ENCODE measurements at places on chromosomes 2 and 18.
A peak's percentile ranks its signal among the peaks of the same experiment; 100 is the strongest.

GRCh38 chr2:36074008-36074407, 281.6 kb upstream of the CRIM1 start:
- DNase-seq, result no peak

GRCh38 chr2:158665536-158666302, 129.4 kb upstream of the DAPL1 start:
- peak; percentile 49 for DNase-seq

DNA sequence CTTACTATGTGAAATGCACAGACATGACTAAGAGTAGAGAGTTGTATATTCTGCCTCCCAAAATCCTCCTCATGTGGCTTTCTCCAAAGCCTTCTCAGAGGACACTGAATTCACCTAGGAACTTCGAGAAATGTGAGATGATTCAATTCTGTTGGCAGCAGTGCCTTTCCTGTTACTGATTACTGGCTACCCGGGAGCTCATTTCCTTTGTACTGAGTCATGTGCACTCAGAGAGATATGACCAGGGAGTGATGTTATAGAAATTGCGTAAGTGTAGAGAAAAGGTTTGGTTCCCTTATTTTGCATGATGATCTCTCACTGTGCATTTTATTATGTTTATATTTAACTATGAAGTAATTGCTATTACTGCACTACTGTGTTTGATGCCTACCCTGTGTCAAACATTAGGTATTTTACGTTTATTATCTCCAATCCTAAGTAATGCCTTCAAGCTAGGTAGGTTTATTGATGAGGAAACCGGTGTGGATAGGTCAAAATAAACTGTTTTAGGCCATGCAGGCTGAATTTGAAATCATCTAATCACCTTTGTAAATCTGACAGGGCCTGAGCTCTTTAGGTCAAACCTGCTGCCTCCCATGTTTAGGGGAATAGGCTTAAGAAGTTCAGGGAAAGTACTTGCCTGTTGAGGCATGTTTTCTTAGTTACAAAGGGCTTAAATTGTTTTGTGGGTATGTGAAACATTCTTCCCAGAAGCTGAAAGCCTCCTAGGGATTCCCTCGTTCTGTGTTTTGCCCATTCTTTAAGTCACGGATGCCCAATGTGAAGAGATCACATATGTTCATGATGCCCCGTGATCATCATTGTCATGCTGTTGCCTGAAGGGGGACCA, 86.8 kb downstream of the FMNL2 start:
- DNase-seq, result peak; percentile 99

GRCh38 chr2:229044581-229044980, 226.5 kb downstream of the PID1 start:
- peak; percentile 25 for DNase-seq

DNA sequence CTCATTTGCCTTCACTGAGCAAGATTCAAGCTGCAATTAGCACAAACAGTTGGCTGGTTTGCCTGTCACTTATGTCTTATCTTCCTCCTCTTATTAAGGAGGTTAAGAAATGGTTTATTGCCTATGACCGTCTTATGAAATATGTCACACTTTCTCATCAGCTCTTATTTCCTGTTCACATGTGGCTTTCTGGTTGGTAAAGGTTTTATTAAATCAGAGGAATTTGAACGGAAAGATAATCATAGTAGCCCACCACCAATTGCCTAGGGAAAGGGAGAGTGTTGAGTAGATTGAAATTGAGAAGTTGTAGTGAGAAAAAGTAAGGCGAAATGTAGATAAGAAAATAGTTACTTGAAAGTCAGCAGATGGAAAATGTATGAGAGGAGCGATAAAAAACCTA, 4.2 kb upstream of the IL1R1 start:
- no peak for DNase-seq

Data from fibroblast of mammary gland (primary cell).